ENCODE measurements at places on chromosomes 2 and 18.

- H3K27me3 ChIP-seq, result no peaks in the 10 kb centered on the region
- no peaks in the 10 kb centered on the region for H3K36me3 ChIP-seq
- no peak for DNase-seq
- no peak overlapping the region for H3K4me3 ChIP-seq
- H3K4me1 ChIP-seq, result no peaks in the 10 kb centered on the region
- H3K27ac ChIP-seq, result no peak overlapping the region
Observed at GRCh38 chr18:69934601-69935265, 12.9 kb downstream of the CD226 start.

DNA sequence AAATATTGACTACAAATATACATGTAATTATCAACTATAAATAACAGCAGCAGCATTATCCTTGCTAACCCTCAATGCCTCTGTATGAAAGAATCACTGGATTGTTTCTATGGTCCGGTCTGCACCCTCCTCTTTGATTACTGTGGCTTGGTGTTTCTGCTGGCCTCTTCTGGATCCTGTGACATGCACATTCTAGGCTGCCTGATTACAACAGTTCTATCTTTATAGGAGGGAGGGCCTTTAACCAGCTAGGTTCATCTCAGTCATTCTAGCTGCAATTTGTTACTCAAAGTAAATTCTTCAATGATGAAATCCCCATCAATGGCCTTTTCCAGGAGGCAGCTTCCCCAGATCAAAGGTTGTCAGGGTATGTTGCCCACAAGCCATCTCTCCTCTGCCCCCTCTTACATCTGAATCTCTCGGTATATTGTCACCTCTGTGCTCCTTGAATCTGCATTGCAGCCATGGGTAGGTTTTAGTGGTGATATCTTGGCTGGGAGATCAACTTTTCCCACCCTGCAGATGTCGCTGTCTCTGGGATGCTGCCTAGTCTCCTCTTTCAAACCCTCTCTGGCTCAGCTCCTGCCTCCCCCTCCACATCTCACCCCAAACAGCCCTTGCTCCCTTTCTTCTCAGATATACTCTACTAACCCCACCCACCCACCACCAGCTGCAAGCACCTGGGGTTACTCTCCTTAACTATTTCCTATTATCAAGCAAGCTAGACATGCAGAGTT lies 106.2 kb upstream of the BZW1 start:
- no peaks in the 10 kb centered on the region for H3K4me1 ChIP-seq
- no peaks in the 10 kb centered on the region for H3K36me3 ChIP-seq
- H3K27me3 ChIP-seq, result no peaks in the 10 kb centered on the region
- DNase-seq, result no peak
- H3K4me3 ChIP-seq, result no peak overlapping the region
- H3K27ac ChIP-seq, result no peak overlapping the region

- no peak overlapping the region for H3K4me3 ChIP-seq
- peaks cover 9% of the 10 kb centered on the region for H3K36me3 ChIP-seq
- H3K4me1 ChIP-seq, result peaks cover 3% of the 10 kb centered on the region
- no peaks in the 10 kb centered on the region for H3K27me3 ChIP-seq
Observed at GRCh38 chr2:27074738-27075565, 3.5 kb upstream of the EMILIN1 start.

DNA sequence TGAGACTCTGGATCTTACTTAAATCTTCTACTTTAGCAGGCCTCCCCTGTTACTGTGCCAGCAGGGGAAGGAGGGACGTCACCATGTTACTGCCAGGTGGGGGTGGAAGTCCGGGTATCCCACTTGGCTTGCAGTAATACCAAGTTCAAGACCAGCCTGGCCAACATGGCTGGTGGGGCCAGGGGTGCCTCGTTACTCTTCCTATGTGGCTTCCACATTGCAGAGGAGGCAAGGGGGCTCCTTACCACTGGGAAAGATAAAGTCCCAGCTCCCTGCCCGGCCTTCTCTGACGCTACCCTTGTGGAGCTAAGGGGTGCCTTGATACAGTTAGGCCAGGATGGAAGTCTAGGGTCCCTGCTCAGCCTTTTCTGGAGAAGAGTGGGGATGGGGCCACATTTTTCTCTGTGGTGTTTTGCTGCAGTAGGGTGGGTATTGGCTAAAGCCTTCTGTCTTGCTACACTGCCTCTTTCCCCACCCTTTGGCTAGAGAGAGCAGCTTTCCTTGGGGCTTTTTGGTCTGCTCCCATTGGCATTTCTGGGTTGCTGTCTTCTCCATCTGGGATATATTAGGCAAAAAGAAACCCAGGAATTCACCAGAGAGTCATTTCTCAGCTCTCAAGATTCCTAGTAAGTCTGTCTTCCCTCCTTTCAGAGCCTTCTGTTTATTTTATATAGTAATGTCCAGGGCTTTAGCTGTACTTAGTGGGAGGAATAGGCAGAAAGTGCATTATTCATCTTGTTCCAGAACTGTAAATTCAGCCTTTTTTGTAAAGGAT lies 21.9 kb downstream of the ELMOD3 start:
- no peak overlapping the region for H3K27ac ChIP-seq
- H3K36me3 ChIP-seq, result peaks cover 31% of the 10 kb centered on the region
- DNase-seq, result no peak
- no peaks in the 10 kb centered on the region for H3K4me1 ChIP-seq
- no peak overlapping the region for H3K4me3 ChIP-seq

DNA sequence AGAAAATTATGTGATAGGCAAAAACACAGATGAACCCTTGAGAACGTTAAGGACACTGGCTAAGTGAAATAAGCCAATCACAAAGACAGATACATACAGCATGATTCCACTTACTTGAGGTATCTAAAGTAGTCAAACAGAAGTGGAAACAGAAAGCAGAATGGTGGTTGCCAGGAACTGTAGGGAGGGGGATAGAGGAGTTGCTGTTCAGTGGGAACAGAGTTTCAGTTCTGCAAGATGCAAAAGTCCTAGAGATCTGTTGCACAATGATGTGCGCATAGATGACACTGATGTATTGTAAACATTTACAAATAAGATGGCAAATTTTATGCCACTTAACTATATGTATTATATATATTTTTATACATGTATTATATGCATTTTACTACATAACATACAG lies 59.7 kb downstream of the POLE4 start:
- no peaks in the 10 kb centered on the region for H3K4me1 ChIP-seq
- H3K4me3 ChIP-seq, result no peak overlapping the region
- H3K27me3 ChIP-seq, result no peaks in the 10 kb centered on the region
- no peak overlapping the region for H3K27ac ChIP-seq

DNA sequence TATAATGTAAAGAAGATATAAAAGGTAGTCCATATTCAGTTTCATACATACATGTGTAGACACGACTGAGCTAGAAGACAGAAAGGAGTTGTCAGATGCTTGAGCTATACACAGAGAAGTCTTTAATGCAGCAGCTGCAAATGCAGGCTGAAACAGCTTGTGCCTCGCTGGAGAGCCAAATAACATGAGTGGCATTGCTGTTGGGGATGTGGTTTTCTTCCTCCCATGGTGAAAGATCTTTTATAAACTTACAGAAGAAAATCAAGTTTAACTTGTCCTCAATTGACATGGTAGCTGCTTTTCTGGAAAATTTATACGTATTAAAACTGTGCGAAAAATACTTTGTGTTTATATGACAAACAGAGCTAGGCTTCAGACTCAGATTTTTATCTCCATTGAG lies 16.4 kb upstream of the IL1R1 start:
- no peak overlapping the region for H3K4me3 ChIP-seq
- DNase-seq, result no peak
- peak overlapping the region; percentile 82 for H3K27ac ChIP-seq

GRCh38 chr2:70686577-70687460 lies 81.2 kb downstream of the ADD2 start:
- no peak overlapping the region for H3K4me3 ChIP-seq
- no peaks in the 10 kb centered on the region for H3K36me3 ChIP-seq
- H3K27ac ChIP-seq, result no peak overlapping the region

GRCh38 chr2:229425598-229425997 lies 154.5 kb upstream of the PID1 start:
- H3K27ac ChIP-seq, result no peak overlapping the region
- H3K4me3 ChIP-seq, result no peak overlapping the region
- H3K4me1 ChIP-seq, result peaks cover 2% of the 10 kb centered on the region
- no peaks in the 10 kb centered on the region for H3K27me3 ChIP-seq
- no peak for DNase-seq

GRCh38 chr2:234457421-234457820 lies 39.5 kb downstream of the ARL4C start:
- DNase-seq, result no peak
- no peak overlapping the region for H3K4me3 ChIP-seq
- H3K27ac ChIP-seq, result no peak overlapping the region
- H3K36me3 ChIP-seq, result no peaks in the 10 kb centered on the region

- no peak overlapping the region for H3K4me3 ChIP-seq
- H3K4me1 ChIP-seq, result peaks cover 9% of the 10 kb centered on the region
- no peaks in the 10 kb centered on the region for H3K27me3 ChIP-seq
- H3K27ac ChIP-seq, result no peak overlapping the region
Observed at GRCh38 chr2:10501980-10502802, 54.1 kb upstream of the ODC1 start.

GRCh38 chr2:216107760-216108159 lies 1.4 kb upstream of the XRCC5 start:
- H3K4me1 ChIP-seq, result peaks cover 13% of the 10 kb centered on the region
- H3K27ac ChIP-seq, result no peak overlapping the region
- DNase-seq, result no peak
- H3K36me3 ChIP-seq, result peaks cover 30% of the 10 kb centered on the region

- DNase-seq, result no peak
- H3K27ac ChIP-seq, result no peak overlapping the region
- H3K4me1 ChIP-seq, result peaks cover 2% of the 10 kb centered on the region
- H3K36me3 ChIP-seq, result no peaks in the 10 kb centered on the region
Observed at GRCh38 chr18:23745366-23745765, 56.1 kb downstream of the LAMA3 start.

- no peak overlapping the region for H3K27ac ChIP-seq
- H3K4me3 ChIP-seq, result no peak overlapping the region
- DNase-seq, result no peak
- H3K36me3 ChIP-seq, result peaks cover 17% of the 10 kb centered on the region
- peaks cover 5% of the 10 kb centered on the region for H3K4me1 ChIP-seq
Observed at GRCh38 chr2:174573621-174574081, 24.0 kb downstream of the WIPF1 start.

DNA sequence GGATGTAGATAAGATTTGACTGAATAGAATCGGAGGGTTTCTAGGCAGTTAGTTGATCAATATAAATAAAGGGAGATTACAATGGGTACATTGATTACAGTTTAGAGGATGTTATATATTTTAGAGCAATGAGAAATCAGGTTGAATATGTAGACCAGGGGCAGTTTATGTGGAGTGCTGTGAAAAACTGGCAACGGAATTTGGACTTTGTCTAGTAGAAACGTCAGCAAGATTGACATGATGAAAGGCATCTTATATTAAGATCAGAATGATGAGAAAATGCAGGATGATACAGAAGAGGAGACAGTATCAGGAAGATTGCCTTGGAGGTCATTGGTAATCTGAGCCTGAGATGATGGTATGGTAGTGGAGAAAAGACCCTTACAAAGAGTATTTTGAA lies 39.9 kb downstream of the RAB10 start:
- peaks cover 36% of the 10 kb centered on the region for H3K4me1 ChIP-seq
- no peak for DNase-seq
- H3K36me3 ChIP-seq, result peaks cover 16% of the 10 kb centered on the region
- no peaks in the 10 kb centered on the region for H3K27me3 ChIP-seq

DNA sequence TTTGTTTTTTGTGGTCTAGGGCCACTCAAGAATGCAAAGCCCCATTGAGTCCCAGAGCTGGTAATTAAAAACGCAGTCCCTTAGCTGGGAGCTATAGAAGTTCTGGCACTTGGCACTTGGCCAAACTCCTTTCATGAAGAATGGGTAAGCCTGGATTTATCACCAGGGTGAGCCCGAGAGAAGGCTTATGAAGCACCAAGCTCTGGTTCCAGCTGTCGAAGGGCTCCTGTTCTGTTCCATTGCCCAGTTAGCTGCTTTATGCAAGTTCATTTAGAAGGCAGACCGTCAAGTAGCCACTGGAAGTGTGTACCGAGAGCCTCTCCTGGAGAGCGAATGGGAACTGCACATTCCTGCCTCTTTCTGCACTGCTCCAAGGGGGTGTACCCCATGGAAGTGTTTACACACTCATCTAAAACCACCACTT lies 14.2 kb downstream of the ECEL1 start:
- H3K4me1 ChIP-seq, result no peaks in the 10 kb centered on the region
- H3K27me3 ChIP-seq, result peaks cover 27% of the 10 kb centered on the region
- no peaks in the 10 kb centered on the region for H3K36me3 ChIP-seq
- no peak overlapping the region for H3K4me3 ChIP-seq

DNA sequence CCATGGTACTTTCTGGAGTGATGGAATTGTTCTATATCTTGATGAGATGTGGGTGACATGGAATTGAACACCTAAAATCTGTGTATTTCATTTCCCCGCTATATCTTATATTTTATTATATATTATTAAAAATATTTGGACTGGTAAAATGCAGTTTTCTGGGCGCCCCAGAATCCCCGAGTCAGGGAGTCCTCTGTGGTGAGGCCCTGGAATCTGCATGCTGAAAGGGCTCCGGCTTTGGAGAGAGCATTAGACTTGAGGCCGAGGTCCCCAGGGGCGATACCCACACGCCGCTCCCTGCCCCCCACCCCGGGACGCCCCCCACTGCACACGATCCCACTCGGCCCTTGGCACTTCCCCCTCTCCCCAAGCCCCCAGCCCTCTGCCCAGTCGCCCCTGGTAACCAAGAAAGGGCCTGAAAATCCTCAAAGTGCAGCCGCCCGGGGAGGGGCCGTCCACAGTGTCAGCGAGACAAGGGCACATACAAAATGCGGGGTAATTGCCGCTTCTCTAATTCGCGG lies 126.0 kb downstream of the ZFP36L2 start:
- H3K36me3 ChIP-seq, result no peaks in the 10 kb centered on the region
- no peak overlapping the region for H3K4me3 ChIP-seq
- peaks cover 13% of the 10 kb centered on the region for H3K4me1 ChIP-seq
- no peaks in the 10 kb centered on the region for H3K27me3 ChIP-seq

- no peak for DNase-seq
- no peaks in the 10 kb centered on the region for H3K27me3 ChIP-seq
- H3K4me3 ChIP-seq, result peak within 1 kb of the TSS; percentile 87
- H3K36me3 ChIP-seq, result no peaks in the 10 kb centered on the region
- H3K4me1 ChIP-seq, result peaks cover 14% of the 10 kb centered on the region
Observed at GRCh38 chr2:190407662-190408537, at the start of gene MFSD6. MFSD6 (plus strand) TSS chr2:190408355; CDS start chr2:190436030, 27,675 bp downstream.

- no peaks in the 10 kb centered on the region for H3K36me3 ChIP-seq
- no peaks in the 10 kb centered on the region for H3K27me3 ChIP-seq
- peaks cover 15% of the 10 kb centered on the region for H3K4me1 ChIP-seq
- no peak for DNase-seq
- no peak overlapping the region for H3K27ac ChIP-seq
Observed at GRCh38 chr2:55763721-55764120, 70.1 kb upstream of the PNPT1 start.

DNA sequence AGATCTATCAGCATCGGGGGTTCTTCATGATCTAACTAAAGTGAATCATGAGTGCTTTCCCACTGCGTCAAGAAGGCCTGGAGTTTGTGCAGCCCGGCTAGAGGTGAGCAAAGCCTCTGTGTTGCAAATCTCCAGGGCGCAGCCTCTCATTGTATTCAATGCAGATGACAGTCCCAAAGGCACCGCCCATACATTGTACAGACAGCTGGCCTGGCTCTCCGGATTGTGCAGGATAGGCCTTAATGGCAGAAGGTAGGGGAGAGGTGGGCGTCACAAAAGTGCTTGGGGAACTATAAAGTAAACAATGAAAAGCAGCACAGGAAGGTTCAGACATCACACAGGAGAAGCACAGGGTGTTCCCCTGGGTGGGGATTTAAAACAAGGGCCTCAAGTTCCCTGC lies 907 bp upstream of the GYPC start:
- H3K36me3 ChIP-seq, result no peaks in the 10 kb centered on the region
- no peak overlapping the region for H3K4me3 ChIP-seq
- no peaks in the 10 kb centered on the region for H3K4me1 ChIP-seq
- peaks cover 8% of the 10 kb centered on the region for H3K27me3 ChIP-seq
- DNase-seq, result no peak
- H3K27ac ChIP-seq, result no peak overlapping the region

GRCh38 chr18:31498574-31499524 lies 872 bp downstream of the DSG2 start:
- peak overlapping the region; percentile 82 for H3K4me3 ChIP-seq
- H3K4me1 ChIP-seq, result peaks cover 12% of the 10 kb centered on the region
- peak overlapping the region; percentile 79 for H3K27ac ChIP-seq
- peaks cover 24% of the 10 kb centered on the region for H3K36me3 ChIP-seq
